ENCODE measurements at places on chromosomes 6 and 20.

GRCh38 chr6:88619951-88620350 lies 343.5 kb downstream of the RNGTT start:
- DNase-seq = no peak

- DNase-seq = no peak
Observed at GRCh38 chr6:137202078-137202477, 17.1 kb downstream of the IFNGR1 start.

- no peak for DNase-seq
Observed at GRCh38 chr6:46246081-46246480, 75.3 kb upstream of the ENPP5 start.

GRCh38 chr6:16562498-16562897 lies 198.8 kb downstream of the ATXN1 start:
- DNase-seq = no peak

DNA sequence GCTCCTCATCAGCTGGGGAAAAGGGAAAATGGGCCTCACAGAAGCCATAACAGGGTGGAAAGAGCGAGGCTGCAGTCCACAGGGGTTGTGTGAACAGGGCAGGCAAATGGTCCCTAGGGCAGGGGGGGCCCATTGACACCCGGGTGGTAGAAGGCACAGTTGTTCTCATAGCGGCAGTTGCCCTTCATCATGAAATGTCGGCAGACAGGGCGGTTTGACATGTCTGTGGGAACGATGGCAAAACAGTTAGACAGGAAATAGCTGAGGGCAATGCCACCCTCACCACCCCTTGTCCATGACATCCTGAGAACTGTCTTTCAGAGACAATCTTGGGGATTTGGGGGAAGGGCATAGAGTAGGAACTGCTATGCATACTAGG lies 15.6 kb downstream of the PPP1R10 start:
- no peak for DNase-seq

GRCh38 chr6:112592159-112592558 lies 245.0 kb downstream of the RFPL4B start:
- DNase-seq = no peak

DNA sequence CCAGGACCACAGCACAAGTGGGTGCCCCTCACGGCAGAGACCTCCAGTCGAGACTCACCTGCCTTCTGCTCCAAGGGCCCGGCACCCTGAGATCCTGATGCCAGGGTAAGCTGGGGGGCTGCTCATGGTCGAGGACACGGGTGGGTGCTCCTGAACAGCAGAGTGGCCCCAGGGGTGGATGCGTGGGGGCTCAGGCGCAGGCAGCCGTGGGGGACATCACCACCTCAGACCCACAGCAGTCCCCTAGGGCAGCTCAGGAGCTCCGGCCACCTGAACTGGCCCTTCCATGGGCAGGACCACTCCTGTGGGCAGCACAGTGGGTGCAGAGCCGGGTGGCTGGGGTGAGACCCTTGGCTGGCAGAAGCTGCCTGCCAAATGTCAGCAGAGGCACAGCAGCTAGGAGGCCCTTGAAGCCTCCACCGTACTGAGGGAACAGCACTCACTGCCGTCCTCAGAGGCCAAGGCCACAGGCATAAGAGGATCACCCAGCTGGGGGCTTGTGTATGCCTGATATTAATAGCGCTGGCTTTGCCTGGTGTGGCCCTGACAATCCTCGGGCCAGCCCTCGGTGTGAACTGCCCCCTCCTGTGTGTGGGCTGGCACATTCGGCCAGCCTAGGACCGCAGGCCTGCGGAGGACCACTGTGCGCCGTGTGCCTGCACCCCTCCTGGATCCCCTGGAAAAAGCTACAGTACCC lies 5.4 kb downstream of the UCKL1 start:
- DNase-seq = no peak

Measured in A172 (cell line).